ENCODE measurements at places on chromosomes 16 and 17. TPM values are rescaled to one million over a fixed set of nuclear protein-coding genes. Genes with fewer than 3 reads are reported as not detected.

GRCh38 chr17:36089339-36089865, 541 bp downstream of the CCL3 start:
- no peak for DNase-seq

The ESRP2 gene
- total RNA-seq = 0.40 TPM

GRCh38 chr17:72151565-72152386, 31.0 kb downstream of the SOX9 start:
- no peak for DNase-seq

GRCh38 chr17:74742978-74743545, 5.4 kb upstream of the NHERF1 start:
- DNase-seq = no peak

- DNase-seq = no peak
Observed at GRCh38 chr16:76573281-76573680, 296.1 kb downstream of the CNTNAP4 start.

The SLC13A5 gene
- total RNA-seq = not detected

- DNase-seq = no peak
Observed at GRCh38 chr17:70072546-70073309, 2.3 kb upstream of the KCNJ16 start.

The TERB1 gene
- not detected for total RNA-seq

DNA sequence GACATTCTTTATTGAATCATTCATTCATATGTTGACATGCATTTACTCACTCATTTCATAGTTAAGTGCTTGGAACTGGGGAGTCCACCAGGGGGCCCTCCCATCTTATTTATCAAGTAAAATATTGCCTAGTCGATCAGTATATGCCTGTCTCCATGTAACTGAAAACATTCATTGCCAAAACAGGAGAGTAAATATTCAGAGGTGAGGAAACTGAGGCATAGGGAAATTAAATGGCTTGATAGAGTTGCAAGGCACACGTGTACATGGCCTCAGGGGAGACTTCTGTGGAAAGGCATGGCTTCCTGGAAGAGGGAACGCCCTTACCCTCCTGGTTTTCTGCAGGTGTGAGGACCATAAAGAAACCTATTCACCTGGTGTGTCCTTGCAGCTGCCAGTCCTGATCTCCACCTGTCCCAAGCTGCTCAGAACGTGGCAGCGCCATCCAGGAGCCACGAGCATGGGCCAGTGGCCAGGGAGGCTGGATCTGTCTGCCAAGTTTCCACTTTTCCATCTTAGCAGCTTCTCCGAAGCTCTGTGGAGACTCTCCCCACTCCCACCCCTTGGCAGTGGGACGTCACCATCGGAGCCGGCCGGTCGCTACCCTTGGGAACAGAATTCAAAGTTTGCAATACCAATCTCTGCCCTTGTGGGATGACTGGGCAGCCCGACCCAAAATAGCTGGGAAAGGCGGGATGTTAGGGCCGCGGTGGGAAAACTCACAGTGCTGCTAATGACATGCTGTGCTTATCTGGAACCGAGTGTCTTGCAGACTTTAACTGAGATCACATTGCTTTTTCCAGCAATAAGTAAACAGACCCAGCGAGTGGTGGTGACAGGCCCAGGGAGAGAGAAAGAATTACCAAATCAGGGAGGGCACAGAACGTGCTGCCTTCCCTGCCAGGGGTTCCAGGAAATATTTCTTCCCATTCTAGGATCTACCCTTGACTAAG, 4.1 kb upstream of the C1QTNF1 start:
- peak; percentile 8 for DNase-seq

DNA sequence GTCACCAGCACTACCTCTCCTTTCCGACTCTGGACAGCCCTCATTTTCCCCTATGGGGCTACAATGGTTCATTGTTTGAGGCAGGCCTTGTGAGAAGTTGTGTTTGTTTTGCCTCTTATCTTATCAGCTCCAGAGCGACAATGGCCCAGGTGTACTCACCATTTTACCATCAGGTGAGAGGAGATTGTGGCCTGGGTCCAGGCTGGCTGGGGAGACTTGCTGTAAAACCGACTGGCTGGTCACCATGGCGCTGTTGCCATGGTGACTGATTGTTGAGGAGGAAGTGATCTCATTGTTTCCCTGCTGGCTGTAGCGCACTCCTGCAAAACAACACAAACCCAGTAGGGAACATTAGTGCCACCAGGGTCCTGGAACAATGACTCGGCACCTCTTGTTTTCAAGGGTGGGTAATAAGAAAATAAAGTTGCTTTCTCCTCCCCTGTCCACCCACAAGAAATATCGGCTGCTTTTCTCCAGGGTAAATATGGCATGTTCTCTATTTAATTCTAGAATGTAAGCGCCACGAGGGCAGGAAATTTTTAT, 34.4 kb downstream of the HNF1B start:
- no peak for DNase-seq

DNA sequence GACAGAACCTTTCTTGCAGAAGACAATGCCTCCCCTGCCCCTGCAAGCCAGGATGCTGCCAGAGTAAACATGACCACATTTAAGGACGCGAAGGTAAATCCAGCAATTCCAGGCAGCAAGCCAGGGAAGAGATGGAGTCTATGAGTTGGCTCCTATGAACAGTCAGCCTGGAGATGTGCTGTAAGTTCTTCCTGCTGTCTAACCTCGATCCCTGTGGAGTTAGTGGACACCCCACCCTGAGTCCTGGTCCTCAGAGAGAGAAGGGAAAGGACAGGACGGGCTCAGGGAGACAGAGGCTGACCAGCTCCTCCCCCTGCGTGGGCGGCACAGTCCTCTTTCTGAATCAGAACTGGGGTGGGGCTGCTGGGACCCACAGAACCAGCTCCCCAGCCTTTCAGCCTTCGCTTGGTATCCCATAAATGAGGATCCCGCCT, 24.9 kb downstream of the CDC42EP4 start:
- DNase-seq = no peak

The CES5A gene
- not detected for total RNA-seq

DNA sequence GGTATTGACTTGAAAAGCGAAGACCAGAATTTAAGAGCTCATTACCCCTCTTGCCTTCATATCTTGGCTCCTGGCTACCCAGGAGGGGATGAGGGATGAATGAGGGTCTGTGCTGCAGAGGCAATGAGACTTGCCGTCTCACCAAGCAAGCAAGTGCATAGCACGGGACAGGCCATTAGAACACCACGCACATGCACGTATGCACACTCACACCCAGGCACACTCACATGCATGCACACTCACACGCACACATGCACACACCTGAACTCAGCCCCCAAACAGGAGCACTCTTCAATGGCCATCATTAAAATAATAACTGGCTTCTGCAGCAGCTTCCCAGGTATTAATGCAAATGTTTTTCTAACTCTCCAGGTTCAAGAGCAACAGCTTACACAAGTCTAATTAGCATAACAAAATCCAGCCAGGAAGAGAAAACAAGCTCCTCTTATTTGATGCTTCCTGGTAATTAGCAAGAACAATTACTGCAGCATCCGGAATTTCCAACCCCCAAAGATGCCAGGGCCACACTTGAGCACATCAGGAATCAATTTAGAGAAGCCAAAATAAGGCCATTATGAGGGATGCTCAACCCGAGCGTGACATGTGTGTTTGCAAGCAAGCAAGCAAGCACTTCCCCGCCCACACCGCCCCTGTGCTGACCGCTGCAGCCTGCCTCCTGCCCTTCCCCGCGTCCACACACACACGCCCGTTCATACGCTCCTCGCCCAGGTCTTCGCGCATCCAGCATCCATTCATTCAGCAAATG, 171.6 kb upstream of the TNRC6C start:
- DNase-seq = no peak

GRCh38 chr17:14866266-14866665, 398.9 kb downstream of the PMP22 start:
- DNase-seq = no peak

- DNase-seq = no peak
Observed at GRCh38 chr17:81049372-81049911, 14.5 kb downstream of the BAIAP2 start.

The TMEM256 gene
- 98.2 TPM for total RNA-seq

GRCh38 chr17:53949473-53950090, 126.9 kb downstream of the KIF2B start:
- no peak for DNase-seq

DNA sequence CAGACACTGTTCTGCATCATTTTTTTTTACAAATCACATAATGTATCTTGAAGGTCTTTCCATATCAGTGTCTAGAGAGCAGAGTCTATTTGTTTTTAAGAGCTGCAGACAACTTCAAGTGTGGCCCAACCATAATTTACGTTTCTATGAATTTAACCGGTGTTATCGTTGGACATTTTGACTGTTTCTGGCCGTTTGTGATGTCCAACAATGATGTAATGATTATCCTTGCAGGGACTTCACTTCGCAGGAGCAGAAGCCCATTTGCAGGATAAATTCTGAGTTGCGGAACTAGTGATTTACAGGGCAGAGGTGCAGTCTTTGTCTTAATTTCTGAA, 26.9 kb upstream of the HLF start:
- no peak for DNase-seq

- no peak for DNase-seq
Observed at GRCh38 chr17:42647778-42648177, 11.3 kb upstream of the TUBG2 start.

The GPR179 gene
- not detected for total RNA-seq

- DNase-seq = no peak
Observed at GRCh38 chr16:89155184-89155679, 16.3 kb upstream of the CDH15 start.
